ENCODE measurements at places on chromosomes 4 and X.

GRCh38 chr4:185096032-185096653 lies 46.9 kb upstream of the SLC25A4 start:
- no peak for DNase-seq

GRCh38 chr4:11441194-11441556 lies 12.5 kb upstream of the HS3ST1 start:
- DNase-seq: no peak

GRCh38 chrX:146054311-146054710 lies 236.7 kb downstream of the SLITRK2 start:
- no peak for DNase-seq

- DNase-seq: no peak
Measured at GRCh38 chrX:9298221-9298620, 166.6 kb upstream of the TBL1X start.

DNA sequence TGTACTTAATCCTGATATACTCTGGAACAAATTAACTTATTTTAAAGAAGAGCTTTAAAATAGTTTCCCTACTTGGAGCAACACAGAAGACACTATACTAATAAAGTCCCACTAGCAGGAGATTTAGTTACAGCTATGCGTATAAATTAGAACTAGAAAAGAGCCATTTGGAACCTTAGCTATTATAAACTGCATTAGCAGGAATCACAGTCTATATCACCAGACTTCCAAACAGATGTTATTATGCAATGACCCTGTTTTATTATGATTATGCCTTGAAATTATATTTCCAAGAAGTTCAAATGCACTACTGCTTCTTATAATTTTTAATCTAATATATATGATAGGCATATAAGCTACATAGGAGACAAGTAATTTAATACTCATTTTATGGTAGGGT lies 95.5 kb upstream of the WDR44 start:
- DNase-seq: no peak

All from stimulated activated CD4-positive, alpha-beta T cell treated with anti-CD3 and anti-CD28 coated beads, TNF-alpha, amount 100 ng/mL, for 1 hour (primary cell).